Cerebellar cortex (tissue), 1 donor: ENCODE measurements at places on chromosomes 7 and 10.

DNA sequence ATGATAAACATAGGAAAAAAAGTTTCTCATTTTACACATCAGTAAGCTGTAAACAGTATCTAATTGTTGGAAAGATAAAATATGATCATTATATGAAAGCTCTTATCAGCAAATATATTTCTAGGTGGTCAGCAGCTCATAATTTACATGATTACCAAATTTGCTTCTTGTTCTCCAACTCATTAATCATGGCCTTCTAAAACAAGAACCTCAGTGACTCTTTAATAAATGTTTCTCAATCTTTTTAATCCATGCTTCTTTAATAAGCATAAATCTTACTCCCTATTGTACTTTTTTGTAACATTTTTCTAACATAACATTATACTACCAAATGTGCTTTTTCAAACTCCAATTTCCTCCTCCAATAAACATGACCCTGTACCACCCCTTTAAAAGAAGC lies 5.9 kb downstream of the ITGB1 start:
- no peak for DNase-seq

DNA sequence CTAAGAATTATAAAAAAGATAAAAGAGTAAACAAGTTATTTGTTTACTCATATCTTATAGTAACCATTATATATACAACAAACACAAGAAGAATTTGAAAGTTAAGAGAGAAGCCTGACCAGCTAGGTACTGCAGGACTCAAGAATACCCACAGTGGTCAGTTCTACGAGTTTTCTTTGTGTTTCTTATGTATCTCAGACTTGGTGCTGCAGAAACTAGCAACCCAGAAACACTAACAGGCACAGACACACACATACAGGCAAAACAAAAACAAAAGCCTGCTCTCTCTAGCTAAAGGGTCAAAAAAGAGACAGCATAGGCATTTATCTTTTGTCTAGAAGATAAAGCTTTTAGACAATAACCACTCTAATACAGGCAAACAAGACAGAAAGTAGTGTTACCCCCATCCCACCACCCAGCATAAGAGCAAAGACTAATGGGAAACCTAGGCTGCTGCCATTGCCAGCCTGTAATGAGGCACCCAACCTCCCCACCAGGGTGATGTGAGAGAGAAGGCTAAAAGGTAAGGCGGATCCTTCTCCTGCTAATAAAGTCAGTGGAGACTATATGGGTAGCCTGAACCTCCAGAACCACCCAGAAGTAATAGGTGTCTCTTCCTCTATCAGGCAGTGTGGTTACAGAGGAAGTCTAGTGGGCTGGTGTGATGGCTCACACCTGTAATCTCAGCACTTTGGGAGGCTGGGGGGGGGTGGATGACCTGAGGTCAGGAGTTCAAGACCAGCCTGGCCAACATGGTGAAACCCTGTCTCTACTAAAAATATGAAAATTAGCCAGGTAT lies 113.9 kb downstream of the DNAJC1 start:
- no peak for DNase-seq

DNA sequence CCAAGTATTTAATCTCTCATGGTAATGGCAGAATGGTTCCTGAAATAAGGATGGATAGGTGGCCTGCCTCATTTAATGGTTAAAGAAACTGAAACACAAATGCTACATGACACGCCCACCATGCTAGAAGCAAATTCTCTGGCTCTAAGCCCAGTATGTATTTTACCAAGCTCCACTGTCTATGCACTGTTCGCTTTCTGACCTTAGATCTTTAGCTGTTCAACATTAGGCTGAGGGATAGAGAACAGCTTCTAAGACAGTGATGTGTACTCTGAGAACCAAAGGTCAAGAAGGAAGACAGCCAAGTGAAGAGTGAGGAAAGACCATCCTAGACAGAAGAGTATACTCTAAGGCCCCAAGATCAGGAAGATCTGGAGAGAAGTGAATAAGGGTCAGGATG lies 26.6 kb downstream of the FAM3C start:
- no peak for DNase-seq

DNA sequence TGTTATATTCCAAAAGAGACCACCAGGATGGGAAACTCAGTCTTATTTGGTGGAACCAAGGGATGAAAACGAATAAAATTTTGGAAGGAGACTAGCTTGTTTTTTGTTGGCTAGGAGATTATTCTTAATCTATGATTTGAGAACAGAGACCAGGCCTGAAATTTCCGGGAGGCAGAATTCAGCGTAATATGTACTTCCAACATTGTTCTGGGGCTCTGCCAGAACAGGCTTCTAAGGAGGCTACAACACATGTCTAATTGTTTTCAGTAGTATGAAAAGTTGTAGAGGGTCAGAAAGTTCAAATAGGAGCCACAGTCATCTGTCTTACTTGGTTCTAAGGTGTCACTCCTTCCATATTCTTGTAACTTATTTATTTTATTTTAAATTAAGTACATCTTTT lies 1.7 kb downstream of the DDX21 start:
- no peak for DNase-seq

DNA sequence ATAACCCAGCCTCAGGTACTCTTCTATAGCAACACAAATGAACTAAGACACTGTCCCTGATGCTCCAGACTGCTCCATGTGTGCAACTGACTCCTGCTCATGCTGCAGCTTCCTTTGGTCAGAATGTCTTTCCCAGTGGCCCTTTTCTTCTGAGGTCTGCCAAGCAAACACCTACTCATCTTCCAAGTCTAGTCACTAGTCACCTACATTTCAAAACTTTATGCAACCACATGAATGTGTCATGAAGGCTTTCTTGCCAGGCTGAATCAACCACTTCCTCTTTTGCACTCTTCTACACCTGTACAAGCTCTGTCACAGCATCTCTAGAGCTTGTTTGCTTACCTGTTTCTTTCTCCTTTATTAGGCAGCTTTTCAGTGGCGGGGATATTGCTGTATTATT lies 75.8 kb downstream of the LSMEM1 start:
- DNase-seq: no peak

DNA sequence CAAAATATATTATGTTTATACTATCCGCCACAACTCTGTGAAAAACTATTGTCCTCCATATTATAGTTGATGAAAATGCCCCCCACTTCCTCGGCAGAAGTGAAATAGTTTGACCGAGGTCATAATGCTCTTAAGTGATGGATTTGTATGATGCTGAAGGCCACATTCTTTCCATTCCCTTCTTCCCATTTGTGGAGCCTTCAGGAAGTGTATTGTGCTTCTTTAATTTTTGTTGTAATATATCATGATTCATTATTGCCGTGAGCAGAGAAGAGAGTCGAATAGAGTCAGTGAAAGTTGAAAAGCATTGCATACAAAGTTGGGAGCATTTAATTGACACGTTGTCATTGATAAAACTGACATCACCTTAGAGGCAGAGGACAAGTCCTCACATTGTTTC lies 460.3 kb downstream of the SUGCT start:
- DNase-seq: no peak

DNA sequence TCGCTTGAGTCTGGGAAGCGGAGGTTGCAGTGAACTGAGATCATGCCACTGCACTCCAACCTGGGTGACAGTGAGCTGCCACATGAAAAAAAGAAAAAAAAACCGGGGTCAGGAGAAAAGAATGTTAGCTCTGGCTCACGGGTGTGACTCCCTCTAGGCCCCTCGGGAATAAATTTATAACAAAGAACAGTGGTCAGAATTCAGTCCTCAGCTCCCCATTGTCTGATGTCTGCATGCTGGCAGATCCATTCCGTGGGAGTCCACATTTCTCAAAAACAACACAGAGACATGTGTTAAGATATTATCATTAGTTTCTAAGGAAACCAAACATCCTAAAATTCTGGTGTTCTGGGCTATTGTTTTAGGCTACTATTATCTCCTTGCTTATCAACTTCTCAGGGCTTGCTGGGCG lies 90.6 kb downstream of the MARCHF5 start:
- no peak for DNase-seq

DNA sequence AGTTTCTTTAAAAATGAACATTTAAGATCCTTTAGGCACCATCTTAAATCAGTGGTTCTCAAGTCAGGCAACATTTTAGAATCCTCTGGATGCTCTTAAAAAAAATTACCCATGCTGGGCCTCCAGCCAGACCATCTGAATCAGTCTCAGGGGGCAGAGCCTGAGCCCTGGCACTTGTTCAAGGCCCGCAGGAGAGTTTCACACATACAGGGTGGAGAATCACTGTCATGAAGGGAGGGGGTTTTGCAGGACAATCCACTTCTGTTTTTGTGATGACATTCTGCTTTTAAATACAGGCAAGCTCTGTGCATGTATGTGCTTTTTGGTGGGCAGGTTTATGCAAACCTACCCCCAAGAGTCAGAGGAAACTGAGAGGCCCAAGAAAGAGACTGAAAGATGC lies 268.6 kb downstream of the SEC23IP start:
- no peak for DNase-seq

DNA sequence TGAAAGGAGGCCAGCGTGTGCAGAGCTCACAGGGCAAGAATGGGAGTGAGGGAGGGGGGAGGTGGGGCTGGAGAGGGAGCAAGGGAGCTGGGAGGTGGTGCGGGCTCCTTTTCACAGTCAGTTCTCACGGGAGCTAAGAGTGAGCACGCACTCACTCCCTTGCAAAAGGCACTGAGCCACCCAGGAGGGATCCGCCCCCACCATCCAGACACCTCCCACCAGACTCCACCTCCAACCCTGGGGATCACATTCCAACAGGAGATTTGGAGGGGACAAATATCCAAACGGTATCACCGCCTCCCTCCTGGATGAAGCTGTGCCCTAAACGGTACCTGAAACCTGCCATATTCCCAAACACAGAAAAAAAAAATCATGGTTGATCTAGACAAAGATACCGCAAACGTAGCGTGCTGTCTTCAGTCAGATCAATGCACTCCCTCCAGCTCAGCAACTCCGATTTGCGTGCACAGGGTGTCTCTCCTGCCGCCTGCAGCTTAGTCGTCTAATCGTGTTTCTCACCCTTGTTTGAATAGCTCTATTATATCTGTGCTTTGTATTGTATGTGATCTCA lies 20.3 kb upstream of the PRKAG2 start:
- no peak for DNase-seq

GRCh38 chr10:119337796-119338432 lies 130.5 kb downstream of the GRK5 start:
- no peak for DNase-seq

DNA sequence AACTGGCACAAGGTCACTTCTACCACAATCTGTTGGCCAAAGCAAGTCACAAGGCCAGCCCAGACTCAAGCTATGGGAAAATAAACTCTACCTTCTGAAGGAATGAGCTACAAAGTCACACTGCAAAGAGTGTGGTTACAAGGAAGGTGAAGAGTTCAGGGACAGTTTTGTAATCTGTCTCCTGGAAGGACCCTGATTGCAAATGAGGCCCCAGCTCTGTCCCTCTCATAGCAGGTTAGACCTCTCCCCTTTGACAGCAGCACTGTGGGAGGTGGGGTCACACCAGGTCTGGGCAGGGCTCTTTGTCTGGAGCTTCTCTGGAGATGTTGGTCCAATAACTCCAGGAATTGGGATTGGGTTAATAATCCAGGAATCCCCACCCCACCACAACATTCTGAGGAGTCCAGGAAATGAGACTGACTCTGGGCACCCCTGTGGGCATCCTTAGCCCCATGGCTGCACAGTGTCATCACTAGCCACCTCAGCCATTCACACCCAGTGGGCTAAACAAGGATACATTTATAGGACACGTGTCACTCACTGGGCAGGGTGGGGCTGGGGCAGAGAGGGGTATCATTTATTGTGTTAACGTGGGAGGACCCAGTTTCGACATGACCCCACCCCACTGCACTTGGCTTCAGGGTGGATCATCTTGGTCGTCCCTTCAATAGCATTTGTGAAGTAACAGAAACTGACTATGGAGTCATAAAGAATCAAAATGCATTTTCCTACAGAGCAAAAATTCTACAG lies 23.7 kb upstream of the C10orf105 start:
- no peak for DNase-seq

GRCh38 chr7:2273866-2274265 lies 31.8 kb downstream of the NUDT1 start:
- peak; percentile 68 for DNase-seq

GRCh38 chr7:24870766-24871165 lies 109.2 kb downstream of the OSBPL3 start:
- DNase-seq: no peak

DNA sequence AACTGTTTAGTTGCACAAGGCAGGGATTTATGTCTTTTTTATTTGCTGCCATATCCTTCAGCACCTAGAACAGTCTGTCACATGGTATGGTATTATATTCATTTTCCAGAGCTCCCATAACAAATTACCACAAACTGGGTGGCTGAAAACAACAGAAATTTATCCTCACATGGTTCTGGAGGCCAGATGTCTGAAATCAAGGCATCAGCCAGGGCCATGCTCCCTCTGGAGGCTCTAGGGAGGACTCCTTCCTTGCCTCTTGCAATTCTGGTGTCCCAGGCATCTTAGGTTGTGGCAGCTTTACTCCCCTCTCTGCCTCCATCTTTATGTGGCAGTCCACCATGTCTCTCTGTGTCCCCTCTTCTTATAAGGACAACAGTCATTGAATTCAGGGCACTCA lies 43.1 kb downstream of the MET start:
- no peak for DNase-seq

DNA sequence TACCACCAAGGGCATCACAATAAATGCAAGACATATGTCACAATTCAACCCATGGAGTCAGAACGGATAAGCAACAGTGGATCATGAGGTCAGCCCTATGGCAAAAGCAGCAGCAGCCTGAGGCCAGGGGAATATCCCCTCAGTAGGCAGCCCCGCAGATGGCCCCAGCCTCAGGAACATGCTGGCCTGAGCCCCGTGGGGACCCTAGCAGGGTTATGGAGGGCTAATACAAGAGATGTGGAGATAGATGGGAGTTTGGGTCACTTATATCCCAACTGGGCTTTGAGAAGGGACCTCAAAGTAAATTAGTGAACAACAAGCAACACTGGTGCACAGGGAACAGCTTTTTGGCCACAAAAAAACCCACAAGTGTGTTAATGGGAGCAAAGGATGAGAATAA lies 9.1 kb downstream of the TMEM72 start:
- DNase-seq: no peak

- no peak for DNase-seq
These were observed 62.2 kb downstream of the NEURL1 start for GRCh38 chr10:103555712-103556111.

GRCh38 chr10:96496281-96496925 lies 17.3 kb downstream of the TLL2 start:
- no peak for DNase-seq

DNA sequence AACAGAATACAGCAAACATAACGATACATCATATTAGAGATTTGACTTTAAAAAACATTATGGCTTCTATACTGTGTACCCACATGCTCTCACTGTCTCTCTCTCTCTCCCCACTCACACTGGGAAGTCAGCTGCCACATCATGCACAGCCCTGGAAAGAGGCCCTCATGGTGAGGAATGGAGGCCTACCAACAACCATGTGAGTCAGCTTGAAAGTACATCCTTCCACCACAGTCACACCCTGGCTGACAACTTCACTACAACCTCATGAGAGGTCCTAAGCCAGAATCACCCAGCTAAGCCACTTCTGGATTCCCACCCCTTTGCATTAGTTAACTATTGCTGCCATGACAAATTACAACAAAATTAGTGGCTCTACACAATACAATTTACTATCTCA lies 23.3 kb upstream of the GPR22 start:
- DNase-seq: no peak

GRCh38 chr7:141477865-141478264 lies 73.3 kb upstream of the AGK start:
- no peak for DNase-seq

- DNase-seq: no peak
These were observed 89.1 kb downstream of the EGFR start for GRCh38 chr7:55107946-55108345.
